Stimulated activated CD8-positive, alpha-beta memory T cell treated with anti-CD3 and anti-CD28 coated beads, Interleukin-2, amount 100 ng/mL, for 48 hours (primary cell): ENCODE measurements at places on chromosomes 16 and 17.

DNA sequence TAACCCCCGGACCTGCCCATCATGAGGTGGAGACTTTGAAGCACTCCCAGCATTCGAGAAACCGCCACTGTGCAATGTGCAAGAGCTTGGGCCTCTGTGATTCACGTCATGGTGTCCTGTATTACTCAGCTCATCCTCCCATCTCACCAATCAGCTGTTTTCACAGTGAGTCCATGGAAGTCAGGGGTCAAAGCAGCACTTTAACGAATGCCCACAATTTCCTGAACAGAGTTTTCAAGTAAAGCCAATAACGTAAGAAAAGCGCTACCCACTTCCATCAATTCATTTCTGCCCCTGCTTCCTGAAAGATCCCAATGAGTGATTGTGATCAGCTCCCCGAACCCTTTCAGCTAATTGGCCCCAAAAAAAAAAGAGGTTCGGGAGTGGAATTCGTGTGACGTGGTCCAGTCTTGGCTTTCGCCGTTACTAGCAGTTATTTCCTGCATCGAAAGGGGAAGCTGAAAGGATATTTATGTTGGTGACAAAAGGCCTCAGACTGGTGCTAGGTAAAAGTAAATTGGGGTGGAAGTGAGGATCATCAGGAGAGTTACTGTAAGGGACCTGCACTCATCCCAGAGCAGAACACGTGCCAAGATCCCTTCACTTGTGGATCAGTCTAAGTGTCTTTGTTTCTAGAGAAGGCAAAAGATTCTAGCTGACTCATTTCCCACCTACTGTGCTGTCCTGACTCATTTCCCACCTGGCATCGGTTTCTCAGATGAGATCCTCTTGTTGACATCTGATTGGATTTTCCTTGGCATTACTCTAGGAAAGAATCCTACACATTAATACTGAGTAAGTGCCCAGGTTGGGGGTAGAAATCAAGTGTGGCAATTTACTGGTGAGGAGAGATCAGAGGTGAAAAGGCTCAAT is 136.7 kb upstream of the NUDT7 start:
- no peak for DNase-seq

GRCh38 chr16:2031081-2031577 is 4.4 kb downstream of the NHERF2 start:
- DNase-seq, result no peak

DNA sequence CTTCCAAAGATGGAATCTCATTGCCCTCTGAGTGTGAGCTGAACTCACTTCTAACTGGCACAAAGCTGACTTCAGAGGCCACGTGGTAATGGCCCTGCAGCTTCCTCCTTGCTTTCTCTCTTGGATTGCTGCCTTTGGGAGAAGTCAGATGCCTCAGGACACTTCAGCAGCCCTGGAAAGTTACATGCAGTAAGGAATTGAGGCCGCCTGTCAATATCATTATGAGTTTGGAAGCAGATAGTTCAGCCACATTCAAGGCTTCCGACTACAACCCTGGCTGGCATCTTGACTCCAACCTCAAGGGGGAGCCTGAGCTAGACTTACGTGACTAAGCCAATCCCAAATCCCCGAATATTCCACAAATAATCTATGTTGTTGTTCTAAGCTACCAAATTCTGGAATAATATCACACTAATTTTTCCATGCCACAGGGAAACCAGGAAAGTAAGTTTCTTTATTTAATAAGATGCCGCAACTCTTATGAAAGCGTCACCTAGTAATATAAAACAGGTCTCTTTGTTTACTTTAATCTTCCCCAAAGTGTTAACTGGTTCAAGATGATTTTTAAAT is 13.6 kb downstream of the CEP20 start:
- DNase-seq, result no peak

GRCh38 chr17:44203731-44204440 is 4.2 kb upstream of the ATXN7L3 start:
- no peak for DNase-seq

DNA sequence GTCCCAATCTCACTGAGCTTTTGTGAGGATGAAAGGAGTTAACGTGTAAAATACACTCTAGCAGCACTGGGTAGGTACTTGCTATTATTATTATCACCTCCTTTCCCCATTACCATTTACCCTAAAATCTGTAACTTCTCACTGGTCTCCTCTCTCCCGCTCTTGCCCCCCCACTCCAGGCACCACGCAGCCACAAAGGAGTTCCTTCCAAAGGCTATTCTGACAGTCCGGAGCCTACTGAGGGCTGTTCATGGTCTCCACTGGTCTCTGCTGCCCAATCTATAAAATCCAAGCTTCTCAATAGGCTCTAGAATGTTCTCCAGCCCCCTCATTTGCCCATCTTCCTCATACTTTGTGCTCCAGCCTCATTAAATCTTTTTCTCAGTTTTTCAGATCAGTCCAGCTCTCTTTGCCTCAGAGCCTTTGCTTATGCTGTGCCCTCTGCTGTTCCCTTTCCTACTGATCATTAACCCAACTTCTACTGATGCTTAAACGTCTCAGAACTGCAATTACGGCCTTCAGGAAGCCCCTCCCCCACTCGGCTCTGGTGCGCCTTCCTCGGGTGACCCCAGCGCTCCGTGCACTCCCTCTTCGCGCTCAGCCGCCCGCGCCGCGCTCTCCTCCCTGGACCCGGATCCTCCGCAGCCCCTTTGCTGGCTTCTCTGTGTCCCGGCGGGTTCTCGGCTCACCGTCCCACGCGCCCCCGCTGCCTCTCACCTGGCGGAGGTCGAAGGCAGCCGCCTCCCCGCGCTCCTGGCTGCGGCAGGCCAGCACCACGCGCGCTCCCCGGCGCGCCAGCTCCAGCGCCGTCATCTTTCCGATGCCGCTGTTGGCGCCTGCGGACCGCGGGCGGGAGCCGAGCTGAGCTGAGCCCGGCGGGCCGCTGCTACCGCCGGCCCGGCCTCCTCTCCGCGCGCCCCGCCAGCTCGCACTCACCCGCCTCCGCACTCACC is 737 bp downstream of the DHRS13 start:
- peak; percentile 34 for DNase-seq

GRCh38 chr16:47503936-47504335 is 42.8 kb downstream of the PHKB start:
- DNase-seq, result no peak

- no peak for DNase-seq
These were observed 62.5 kb downstream of the XPO6 start for GRCh38 chr16:28149011-28149888.

GRCh38 chr17:53061446-53061845 is 761.3 kb upstream of the KIF2B start:
- no peak for DNase-seq
